ENCODE measurements at places on chromosomes 7 and 10.
A peak's percentile ranks its signal among the peaks of the same experiment; 100 is the strongest.

DNA sequence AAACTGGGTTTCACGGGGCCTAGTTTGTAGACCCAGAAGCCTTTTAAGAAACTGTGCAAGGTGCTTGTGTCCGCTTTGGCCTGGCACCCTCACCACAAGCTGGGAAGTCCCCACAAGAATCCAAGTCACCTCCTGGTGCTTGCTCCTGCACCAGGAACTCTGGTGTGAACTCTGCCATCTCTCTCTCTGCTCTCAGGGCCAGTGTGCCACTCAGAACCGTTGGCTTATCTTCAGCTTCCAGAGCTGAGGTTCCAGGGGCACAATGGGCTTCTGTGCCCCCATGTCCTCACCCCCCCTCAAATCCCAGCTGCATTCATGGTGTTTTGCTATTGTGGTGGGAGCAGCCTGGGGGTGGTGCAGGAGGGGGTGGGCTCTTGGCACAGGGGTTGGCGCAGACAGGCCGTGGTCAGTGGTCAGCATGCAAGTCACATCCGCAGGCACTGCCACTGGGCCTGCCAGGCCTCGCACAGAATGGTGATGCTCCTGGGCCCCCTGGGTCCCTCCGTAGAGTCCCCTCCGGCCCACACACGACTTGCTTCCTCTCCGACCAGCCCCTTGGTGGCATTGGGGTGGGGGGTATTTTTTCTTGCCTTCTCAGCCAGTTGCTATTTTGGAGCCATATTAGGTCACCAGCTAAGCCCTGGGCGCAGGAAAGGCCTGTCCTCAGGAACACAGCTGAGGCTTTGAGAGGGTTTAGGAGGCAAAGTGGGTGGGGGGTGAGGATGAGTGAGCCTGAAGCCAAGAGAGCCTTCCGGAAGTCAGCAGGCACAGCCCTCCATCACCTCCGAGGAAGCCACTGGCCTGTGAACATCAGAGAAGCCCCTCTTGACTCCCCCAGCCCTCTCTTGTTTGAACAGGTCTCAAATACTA, 3.0 kb downstream of the ZCCHC24 start:
- DNase-seq, result no peak

GRCh38 chr10:110880012-110880411, 8.3 kb downstream of the PDCD4 start:
- DNase-seq, result no peak

DNA sequence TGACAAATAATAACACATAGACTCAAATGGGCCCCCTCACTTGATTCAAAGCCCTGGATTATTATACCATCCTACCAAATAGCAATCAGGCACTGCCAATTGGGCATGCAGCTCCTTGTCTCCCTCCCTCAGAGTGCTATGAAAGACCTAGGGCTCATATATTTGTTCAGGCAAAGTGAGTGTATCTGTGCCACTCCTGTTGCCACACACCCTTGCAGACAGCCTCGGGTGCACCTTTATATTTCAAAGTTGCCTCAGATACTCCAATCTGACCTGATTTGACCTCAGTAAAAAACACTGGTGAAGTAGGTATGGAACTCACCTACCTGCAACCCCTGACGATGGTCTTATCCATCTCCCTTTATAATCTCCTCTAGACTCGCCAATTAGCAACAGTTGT, 3.0 kb upstream of the NAMPT start:
- no peak for DNase-seq

DNA sequence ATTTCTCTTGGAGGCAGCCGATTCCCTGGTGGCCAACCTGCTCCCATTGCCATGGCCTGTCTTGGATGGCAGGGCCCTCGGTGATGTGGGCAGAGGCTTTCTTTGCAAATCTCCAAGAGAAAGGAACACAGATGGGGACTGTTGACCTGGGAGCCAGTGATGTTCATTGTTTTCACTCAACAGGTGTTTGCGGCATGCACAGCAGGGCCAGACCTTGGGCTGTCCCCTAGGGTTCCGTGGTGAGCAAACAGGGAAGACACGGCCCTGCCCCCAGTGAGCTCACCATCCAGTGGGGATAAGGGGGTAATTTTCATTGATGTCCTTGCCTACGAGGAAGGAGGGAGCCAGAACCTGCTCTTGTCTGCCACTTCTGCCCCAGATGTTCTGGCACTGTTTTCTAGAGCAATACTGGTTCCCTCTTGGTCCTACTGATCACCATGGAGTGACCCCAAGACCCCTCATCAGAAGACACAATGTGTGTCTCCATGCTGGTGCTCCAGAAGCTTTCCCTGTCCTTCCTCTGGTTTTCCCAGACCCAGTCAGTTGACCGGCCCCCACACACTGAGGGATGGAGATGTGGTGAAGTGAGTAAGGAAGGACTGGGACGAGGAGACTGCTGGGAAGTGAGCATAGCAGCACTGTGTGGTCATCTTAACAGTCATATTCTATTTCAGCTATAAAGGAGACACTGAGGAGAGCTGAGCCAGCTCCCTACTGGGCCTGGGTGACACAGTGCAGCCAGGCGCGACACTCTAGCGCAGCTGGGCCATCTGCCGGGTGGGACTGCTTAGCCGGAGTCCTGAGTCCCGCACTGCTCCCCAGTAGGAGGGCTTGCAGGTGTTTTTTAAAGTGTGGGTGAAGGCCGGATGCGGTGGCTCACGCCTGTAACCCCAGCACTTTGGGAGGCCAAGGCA, 20.4 kb upstream of the FIGNL1 start:
- no peak for DNase-seq

- no peak for DNase-seq
These were observed 45.7 kb downstream of the SEMA3C start for GRCh38 chr7:80873140-80873539.

DNA sequence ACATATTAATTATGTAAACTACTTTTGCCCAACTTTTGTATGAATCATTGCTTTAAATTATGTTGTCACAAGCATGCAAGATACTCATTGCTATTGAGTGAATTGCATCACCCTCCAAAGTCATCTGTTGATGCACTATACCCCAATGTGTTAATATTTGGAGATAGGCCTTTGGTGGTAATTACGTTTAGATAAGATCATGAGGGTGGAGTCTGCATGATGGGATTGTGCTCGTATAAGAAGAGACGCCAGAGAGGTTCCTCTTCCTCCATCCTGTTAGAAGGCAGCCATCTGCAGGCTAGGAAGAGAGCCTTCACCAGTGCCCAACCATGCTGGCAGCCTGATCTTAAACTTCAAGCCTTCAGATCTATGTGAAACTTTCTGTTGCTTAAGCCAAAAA, 95.3 kb upstream of the MAGI2 start:
- no peak for DNase-seq

DNA sequence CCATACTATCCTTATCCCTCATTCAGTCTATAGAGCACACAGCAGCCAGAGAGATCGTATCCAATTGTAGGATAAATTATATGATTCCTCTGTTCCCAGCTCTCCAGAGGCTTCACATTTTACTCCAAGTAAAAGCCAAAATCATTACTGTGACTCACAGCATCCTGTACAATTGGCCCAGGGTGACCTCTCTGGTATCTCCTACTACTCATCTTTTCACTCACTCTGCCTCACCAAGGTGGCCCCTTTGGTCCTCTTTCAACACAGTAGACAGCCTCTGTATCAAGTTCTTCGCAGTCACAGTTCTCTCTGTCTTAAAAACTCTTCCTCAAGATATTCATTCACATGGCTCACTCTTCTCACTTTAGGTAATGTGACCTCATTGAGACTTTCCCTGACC, 72.6 kb upstream of the LSM8 start:
- DNase-seq, result peak; percentile 12

DNA sequence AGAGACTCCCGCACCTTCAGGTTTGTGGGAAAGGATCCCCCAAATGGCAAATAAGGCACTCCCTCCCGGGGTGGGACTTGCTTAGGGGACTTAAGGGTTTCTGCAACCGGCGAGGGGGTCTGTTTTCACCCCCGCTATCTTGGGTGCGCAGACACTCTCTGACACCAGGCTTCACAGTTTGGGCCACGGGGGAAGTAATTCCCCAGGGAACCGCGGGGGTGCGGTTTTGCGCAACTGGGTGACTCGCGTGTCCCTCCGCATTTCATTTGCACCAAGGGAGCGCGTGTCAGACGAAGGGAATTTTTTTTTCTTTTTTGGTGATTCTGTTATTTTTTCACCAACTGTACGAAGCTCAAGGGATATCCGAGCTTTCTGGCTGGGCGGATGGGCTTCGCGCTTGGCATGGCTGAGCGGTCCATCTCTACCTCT, 1.7 kb downstream of the GRM8 start:
- no peak for DNase-seq

GRCh38 chr10:76444034-76444800, 1012.8 kb downstream of the LRMDA start:
- DNase-seq, result no peak

DNA sequence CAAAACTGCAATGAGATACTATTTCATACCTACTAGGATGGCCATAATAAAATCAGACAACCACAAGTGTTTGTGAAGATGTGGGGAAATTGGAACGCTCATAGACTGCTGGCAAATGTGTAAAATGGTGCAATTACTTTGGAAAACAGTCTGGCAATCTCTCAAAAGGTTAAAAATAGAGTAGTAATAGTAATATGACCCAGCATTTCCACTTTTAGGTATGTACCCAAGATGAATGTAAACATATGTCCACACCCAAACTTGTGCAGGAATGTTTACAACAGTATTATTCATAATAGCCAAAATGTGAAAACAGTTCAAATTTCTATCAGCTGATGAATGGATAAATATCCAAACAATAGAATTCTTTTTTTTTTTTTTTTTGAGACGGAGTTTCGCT, 731.6 kb upstream of the ANKRD30A start:
- DNase-seq, result peak; percentile 61

DNA sequence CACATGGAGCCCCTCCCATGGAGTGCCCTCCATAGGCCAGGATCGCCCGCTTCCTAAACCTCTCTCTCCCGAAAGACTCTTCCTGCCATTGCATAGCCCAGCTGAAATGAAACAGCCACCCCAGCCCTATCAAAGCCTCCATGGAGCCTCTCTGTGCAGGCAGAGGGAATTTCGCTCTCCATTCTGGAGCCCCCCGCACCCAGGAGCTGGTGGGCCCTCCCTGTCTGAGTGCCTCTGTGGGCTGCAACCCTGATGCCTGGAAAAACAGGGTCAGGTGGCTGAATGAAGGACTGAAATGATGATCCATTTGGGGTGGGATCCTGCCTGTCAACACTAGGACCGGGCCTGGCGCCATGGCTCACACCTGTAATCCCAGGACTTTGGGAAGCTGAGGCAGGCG, 106.4 kb downstream of the FAM53B start:
- no peak for DNase-seq

DNA sequence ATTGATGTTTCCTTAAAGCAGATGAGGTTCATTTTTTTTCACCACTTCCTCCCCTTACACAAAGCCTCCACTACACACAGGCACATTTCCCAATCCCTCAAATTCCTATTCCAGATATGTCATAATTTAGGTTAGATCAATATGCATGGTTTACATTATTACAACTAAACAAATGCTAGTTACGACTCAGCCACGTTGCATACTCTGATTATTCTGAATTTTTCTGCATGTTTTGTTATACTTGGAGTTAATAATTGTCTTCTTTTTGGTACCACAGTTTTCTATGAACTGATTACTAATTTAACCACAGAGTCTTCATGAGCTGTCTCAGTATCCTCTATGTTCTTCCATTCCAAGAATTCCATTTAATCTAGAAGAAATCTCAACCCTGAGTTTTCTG, 4.4 kb upstream of the BICC1 start:
- DNase-seq, result peak; percentile 18

GRCh38 chr10:112784022-112784461, 166.0 kb upstream of the TCF7L2 start:
- no peak for DNase-seq

GRCh38 chr10:100899171-100899570, 13.6 kb upstream of the SLF2 start:
- DNase-seq, result no peak

DNA sequence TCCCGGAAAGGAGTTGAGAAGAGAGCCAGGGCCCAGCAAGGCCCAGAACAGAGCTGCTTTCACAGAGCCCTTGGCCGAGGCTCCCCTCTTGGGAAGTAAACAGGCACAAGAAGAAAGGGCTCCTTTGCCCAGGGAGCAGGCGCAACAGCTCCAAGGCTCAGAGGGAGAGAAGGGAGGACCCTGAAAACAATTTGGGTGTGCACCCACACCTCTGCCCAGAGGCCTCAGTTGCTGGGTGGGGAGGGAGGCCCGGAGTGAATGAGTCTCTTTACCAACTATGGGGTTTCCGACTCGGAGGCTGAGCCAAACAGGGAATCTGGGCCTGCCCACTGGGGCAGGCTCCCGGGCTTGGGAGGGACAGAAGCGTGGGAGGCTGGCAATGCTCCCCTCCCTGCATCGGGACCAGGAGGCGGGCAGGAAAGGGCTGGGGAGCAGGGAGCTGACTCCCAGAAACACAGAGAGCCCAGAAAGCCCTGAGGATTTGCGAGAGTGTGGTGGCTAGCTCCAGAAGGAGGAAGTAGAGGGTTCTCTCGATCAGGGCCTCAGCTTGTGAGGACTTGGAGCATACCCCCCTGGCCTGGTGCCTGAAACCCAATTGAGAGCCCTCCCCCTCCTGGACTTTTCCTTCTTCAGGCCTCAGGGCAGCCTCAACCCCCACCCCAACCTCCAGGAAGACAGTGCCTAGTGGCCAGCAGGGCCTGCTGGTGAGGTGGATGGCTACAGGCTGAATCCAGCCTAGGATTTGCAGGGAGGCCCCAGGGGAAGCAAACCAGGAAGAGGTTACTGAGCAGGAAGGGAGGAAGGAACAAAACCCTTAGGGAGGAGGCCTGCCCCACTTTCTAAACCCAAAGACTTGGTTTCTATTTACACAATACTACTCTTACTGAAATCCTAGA, 6.2 kb downstream of the C10orf105 start:
- peak; percentile 97 for DNase-seq

- DNase-seq, result no peak
These were observed 19.2 kb downstream of the ABCB4 start for GRCh38 chr7:87456247-87456646.

GRCh38 chr7:55296070-55296469, 69.1 kb upstream of the LANCL2 start:
- DNase-seq, result no peak

DNA sequence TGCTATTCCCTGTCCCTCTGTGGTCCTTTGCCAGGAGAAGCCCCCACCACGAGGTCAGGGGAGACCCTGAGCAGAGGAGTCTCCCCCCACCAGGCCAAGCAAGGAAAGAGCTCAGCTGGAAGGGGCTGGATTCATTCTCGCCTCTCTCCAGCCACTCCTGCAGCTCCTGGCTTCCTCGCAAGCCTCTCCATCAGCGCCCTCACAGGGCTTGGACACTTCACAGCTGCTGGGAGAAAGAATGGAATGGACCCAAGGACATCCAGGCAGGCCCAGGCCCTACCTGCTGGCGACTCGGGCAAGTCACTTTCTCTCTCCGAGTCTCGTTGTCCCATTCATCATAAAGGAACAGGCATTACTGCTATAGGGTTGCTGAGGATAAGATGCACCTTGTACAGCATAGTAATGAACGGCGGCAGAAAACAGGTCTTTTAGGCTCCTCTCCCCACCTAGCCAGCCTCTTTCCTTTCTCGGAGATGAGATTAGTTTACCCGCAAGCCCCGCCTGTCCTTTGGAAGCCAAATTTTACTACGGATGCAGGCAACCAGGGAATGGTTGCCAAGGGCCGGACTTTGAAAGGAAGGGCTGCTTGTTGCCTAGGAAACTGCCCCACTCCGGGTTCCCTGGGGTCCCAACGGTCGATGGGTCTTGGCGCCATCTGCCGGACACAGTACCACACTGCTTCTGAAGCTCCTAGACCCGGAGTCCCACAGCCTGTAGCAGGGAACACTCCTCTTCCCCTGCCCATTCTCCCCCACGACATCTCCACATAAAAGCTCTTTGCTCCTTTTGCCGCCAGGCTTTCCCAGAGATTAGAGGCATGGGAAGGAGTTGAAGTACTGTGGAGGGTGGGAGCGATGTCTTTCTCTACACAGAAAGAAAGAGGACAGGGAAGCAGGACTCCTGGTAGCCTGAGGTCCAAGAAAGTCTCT, 22.3 kb downstream of the IMPDH1 start:
- DNase-seq, result peak; percentile 78
